M059J (cell line): ENCODE measurements at places on chromosomes 6 and 20. TPM values are rescaled to one million over a fixed set of nuclear protein-coding genes. Genes with fewer than 3 reads are reported as not detected.
A peak's percentile ranks its signal among the peaks of the same experiment; 100 is the strongest.

DNA sequence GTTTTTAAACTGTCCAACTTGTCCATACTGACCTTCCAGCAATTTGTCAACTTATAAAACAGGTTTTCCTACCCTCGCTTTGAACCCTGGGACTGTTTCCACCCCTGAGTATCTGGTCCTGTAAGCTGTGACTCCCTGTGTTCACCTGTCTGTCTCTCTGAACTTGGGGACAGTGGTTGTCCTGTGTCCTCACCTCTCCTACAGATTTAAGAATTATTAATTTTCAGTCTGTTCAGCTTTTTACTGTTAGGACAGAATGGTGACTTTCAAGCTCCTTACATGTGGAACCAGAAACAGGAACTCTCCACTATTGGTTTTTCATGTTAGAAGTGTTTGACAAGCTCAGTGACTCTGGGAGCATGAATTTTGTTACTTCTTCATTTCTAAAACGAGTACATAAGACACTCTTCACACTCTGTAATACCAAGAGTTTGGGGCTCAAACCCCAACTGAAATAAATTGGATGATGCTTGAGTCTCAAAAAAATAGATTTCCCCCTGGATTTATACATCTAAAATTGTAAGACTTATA, 713.9 kb downstream of the COL12A1 start:
- no peak for DNase-seq

DNA sequence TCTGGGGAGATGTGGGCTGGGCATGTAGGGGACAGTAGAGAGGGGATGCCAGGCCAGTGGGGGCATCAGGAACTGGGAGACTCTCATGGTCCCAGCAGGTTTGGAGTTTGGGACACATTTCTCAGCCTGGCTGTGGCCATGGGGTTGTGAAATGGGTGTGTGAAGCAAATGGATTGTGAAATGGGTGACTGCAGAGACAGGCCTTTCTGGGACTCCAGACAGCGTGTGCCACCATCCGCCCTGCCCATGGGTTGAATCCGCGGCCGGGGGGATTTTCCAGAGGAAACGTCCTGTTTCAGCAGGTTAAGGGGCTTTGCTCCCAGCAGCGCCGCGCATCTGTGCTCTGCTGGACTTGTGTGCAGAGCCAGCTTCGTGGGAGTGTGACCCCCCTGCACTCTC, 3.7 kb upstream of the PMEPA1 start:
- no peak for DNase-seq

GRCh38 chr6:42996513-42996912, 12.1 kb downstream of the PPP2R5D start:
- no peak for DNase-seq

- no peak for DNase-seq
Measured at GRCh38 chr6:167449094-167449861, 124.4 kb downstream of the TTLL2 start.

GRCh38 chr20:62860924-62861691, 514 bp downstream of the TCFL5 start:
- DNase-seq, result peak; percentile 33

GRCh38 chr20:14491436-14491835, 154.0 kb upstream of the FLRT3 start:
- DNase-seq, result no peak

DNA sequence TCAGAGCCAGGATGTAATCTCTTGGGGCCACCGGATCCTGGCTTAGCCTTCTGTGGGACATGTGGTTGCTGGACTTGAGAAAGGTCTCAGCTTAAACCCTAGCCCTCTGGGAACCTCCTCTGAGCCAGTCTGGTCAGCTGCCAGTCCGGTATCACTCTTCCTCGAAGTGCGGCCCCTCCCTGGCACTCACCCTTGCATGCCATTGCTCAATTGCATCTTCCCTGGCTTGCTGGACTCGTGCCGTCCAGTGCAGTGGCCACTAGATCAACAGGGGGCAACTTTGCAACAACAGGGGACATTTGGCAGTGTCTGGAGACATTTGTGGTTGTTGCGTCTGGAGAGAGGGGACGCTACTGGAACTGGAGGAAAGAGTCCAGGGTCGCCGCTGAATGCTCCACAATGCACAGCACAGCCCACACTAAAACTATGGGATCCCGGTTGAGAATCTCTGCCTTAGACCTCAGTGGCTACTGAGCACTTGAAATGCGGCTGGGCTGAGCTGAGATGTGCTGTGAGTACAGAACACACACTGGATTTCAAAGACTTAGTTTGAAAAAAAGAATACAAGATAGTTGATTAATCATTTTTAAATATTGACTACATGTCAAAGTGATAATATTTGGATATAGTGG, 152.1 kb downstream of the TFAP2C start:
- peak; percentile 69 for DNase-seq

GRCh38 chr6:128519931-128520435, 416 bp downstream of the PTPRK start:
- DNase-seq, result no peak

DNA sequence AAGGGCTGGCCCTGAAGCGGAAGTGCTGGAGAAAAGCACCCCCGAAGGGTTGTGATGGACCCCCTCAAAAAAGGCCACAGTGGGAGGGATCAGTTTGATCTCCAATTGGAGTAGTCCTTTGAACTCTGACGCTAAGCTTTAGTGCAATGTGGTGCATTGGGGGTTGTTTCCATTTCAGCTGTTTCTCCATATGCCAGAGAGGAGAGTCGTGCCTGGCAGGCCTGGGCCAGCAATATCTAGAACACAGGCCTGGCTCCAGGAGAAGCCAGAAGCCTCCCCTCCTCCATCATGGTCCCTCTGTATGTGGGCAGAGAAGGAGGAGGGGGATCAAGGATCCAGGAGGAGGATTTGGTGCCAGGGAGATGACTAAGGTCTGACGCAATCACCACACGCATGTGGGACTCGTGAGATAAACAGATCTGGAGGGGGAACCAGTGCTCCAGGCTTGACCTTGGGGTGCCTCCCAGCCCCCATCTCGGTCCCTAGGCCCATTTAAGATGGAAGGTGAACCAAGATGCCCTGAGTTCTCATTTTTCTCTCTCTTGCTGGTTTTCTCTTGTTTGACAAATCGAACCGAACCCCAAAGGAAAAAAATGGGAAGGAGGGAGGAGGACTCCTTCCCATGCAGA, 517.4 kb upstream of the JARID2 start:
- peak; percentile 92 for DNase-seq

GRCh38 chr6:128719786-128720185, 163.2 kb upstream of the LAMA2 start:
- no peak for DNase-seq

DNA sequence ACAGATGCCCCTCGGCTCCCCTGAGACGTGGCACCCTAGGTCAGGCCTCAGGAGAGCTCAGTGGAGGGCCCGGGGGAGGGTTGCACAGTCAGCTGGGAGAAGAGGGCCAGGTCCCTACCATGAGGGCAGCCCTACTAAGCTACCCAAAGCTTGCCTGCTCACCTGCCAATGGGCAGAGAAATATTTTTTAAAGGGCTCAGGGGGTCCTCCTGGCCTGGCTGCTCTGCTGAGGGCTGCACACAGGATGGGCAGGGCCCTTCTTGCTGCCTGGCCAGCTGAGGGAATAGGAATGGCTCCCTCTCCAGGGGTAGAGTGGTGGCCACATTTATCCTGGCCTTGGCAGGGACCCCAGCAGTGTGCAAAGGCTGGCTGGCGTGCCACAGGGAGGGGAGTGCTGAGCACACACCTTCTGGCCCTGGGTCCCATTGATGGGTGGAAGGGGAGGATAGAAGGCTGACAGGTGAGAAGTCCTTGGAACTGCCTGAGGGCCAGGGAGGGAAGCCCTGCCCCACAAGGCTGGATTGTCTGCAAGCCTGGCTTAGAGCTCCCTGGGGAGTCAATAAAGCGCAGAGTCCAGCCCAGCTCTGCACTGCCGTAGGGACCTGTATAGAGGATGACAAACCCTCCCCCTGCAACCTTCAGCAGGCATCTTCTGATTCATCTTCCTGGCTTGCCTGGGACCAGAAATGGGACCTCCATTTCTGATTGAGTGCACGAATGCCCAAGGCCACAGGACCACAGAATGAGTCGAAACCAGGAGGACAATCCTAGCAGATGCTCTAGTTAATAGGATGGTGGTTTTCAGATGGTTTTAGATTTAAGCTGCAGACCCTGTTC, 62.1 kb downstream of the NOL4L start:
- peak; percentile 74 for DNase-seq

DNA sequence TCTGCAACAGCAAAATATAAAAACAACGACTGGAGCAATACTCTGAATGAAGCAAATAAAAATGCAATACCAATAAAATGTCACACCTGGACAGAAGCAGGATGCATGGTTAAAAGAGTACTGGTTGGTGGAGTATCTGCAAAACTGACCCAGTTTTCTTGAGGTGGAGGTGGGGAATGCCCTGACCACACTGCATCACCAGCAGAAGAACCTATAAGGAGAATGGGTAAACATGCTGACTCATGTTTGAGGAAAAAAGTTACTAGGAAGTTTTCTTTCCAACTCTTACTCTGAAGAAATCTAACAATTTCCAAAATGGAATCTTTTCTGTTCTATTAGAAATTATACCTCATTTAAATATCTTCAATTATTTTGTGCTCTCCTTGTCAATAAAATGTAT, 43.6 kb downstream of the REPS1 start:
- peak; percentile 75 for DNase-seq

DNA sequence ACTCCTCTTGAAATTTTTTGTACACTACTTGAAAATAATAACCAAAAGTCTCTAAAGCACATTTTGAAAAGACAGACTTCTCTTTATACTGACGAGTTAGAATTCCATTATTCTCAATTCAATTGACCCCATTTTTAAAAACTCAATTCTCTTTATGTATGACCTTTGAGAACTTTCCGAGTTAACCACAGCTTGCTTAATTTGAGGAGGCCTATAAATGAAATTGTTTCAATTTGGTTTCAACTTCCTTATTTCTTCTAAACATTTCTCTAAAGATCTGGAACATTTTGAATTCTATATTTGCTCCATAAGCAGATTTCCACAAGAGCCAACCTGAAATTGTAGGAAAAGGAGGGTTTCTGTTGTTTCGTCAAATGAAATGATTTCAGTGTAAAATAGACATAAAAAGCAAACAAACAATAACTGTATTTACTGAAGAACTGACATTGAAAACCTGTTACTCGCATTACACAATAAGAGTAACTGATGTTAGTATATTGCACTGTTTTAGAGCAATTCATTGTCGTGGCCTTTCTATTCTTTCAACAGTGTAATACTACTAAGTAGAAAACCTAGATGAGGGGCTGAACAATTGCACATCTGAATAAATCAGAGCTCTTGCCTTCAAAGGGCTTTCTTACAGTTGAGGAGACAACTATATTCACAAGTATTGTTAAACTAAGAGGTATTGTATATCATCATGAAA, 223.6 kb downstream of the HIVEP2 start:
- no peak for DNase-seq

DNA sequence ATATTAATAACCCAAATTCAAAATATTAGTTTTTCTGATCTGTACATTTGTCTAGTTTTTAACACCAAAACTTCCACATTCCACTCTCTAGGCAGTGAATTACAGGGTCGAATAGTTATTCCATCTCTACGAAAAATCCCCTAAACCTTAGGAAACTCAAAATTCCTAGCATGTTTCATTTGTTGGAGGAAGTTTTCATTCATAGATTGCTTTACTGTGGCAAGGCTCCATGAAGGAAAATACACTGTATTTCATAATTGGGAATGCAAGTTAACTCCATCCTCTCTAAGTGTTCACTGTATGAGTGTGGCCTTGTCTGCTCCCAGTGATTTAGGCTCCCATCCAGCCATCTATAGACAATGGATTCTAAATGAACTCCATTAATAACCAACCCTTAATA, 296.1 kb downstream of the TENT5A start:
- DNase-seq, result no peak

The SNPH gene
- 4.0 and 9.9 TPM in 2 replicates for total RNA-seq

The VWA7 gene
- 0.94 and 1.8 TPM in 2 replicates for total RNA-seq

The LY6G5C gene
- total RNA-seq, result 2.0 and 2.5 TPM in 2 replicates

The COL19A1 gene
- not detected in 2 replicates for total RNA-seq

The CMTR1 gene
- 46.5 and 81.1 TPM in 2 replicates for total RNA-seq

The TXNDC5 gene
- 445 and 601 TPM in 2 replicates for total RNA-seq

The SLC22A23 gene
- 0.54 and 0.64 TPM in 2 replicates for total RNA-seq

The NXT1 gene
- 123 and 140 TPM in 2 replicates for total RNA-seq

The PET117 gene
- total RNA-seq, result 33.4 and 38.0 TPM in 2 replicates

The RUNX2 gene
- 29.2 and 37.2 TPM in 2 replicates for total RNA-seq

The NINL gene
- total RNA-seq, result 5.1 and 9.6 TPM in 2 replicates
